ENCODE measurements at places on chromosomes 5 and 9. TPM values are rescaled to one million over a fixed set of nuclear protein-coding genes. Genes with fewer than 3 reads are reported as not detected.
A peak's percentile ranks its signal among the peaks of the same experiment; 100 is the strongest.

DNA sequence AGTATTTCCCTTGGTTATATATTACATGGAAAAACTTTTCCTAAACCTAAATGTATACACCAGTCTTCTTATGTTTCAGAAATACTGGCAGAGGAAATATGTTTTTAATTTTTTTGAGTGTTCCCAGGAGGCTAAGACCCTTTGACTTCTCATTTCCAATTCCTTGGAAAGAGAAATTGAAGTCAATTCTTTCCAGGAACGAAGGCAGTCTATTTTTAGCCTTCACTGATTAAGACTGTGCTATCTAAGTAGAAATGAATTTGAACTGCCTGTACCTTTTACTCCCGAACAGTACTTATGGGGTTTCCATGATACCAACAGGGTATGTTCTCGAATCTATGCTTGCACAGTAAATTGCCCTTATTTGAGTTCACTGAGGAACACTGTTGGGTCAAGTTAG lies 340.3 kb upstream of the CD180 start:
- H3K4me1 ChIP-seq = no peaks in the 10 kb centered on the region
- H3K27me3 ChIP-seq = no peaks in the 10 kb centered on the region
- no peak overlapping the region for H3K4me3 ChIP-seq
- no peak overlapping the region for H3K27ac ChIP-seq
- DNase-seq = no peak

DNA sequence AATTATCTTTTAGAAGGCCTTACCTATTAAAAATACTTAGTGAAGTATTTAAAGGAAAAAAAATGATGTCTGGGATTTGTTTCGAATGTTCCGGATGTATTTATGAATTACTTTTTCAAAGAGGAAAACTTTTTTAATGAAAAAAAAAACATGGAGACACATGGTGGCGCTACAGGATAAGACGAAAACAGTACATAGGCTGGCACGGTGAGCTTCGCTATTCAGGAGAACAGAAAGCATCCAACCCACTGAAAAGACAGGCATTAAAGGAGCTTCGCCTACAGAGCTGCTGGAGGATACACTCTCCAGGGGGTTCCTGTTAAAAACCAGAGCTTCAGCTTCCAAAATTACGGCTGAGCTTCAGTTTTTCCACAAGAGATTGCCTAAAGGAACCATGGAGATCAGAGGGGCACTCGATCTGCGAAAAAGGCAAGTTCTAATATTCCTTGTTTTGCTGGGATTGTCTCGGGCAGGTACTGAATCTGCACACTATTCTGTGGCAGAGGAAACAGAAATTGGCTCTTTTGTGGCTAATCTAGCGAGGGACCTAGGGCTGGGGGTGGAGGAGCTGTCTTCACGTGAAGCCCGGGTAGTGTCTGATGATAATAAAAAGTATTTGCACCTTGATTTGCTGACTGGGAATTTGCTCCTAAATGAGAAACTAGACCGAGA lies at the start of gene PCDHB14:
PCDHB14 (plus strand) TSS at position 232 of the 672 bp plus-strand sequence; CDS start at position 395, 163 bp downstream.
- H3K36me3 ChIP-seq = no peaks in the 10 kb centered on the region
- peak within 1 kb of the TSS; percentile 19 for H3K27ac ChIP-seq
- DNase-seq = no peak
- H3K27me3 ChIP-seq = no peaks in the 10 kb centered on the region

COL23A1 gene
- 15.0 TPM for total RNA-seq

UNC13B gene
- 46.1 TPM for total RNA-seq
